DND-41 (cell line): ENCODE measurements at places on chromosomes 16 and 17.

DNA sequence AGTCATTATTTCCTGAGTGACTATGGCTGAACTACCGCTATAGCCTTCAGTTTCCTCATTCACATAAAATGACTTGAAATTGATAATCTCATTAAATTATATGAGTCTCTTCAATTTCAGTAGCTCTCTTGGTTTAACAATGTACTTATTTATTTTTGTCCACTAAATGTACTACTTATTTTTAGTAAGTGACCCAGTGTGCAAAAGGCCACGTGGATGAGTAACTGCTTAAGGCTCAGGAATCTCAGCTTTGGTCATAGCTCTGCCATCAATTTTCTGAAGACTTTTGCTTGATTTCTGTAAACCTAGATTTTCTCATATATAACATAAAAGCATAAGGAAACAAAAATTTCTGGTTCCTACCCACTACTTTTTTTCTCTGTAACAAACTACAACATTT, 1132.9 kb upstream of the CDH8 start:
- H3K4me3 ChIP-seq = no peak overlapping the region
- DNase-seq = no peak
- no peaks in the 10 kb centered on the region for H3K36me3 ChIP-seq
- no peaks in the 10 kb centered on the region for H3K27me3 ChIP-seq
- no peaks in the 10 kb centered on the region for H3K4me1 ChIP-seq
- H3K27ac ChIP-seq = no peak overlapping the region

GRCh38 chr16:30986129-30986991, 1.4 kb downstream of the HSD3B7 start:
- H3K36me3 ChIP-seq = peaks cover 44% of the 10 kb centered on the region
- no peaks in the 10 kb centered on the region for H3K4me1 ChIP-seq

GRCh38 chr17:40502716-40503115, 1.3 kb upstream of the TNS4 start:
- DNase-seq = no peak
- no peaks in the 10 kb centered on the region for H3K36me3 ChIP-seq
- H3K4me3 ChIP-seq = no peak overlapping the region
- no peak overlapping the region for H3K27ac ChIP-seq
- H3K4me1 ChIP-seq = no peaks in the 10 kb centered on the region

DNA sequence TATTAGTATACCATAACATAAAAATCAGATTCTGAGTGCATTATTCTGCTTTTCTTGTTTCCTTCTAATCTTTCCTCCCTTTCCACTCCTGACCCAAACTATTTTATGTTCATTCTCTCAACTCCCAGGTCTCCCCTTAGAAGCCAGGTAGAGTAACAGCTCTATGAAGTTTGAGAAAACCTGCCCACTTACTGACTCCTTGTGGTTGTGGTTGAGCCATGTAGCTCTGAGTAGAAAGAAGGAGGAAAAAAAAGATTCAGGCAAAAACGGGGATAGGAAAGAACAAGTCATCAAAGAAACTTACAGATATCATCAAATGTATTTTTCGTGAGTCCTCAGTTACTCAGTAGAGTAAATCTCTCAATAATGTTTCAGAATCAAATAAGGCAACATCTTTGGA, 216.7 kb downstream of the PMP22 start:
- no peaks in the 10 kb centered on the region for H3K27me3 ChIP-seq
- H3K36me3 ChIP-seq = no peaks in the 10 kb centered on the region
- H3K4me1 ChIP-seq = no peaks in the 10 kb centered on the region
- H3K27ac ChIP-seq = no peak overlapping the region
- DNase-seq = no peak

- no peaks in the 10 kb centered on the region for H3K27me3 ChIP-seq
- peaks cover 5% of the 10 kb centered on the region for H3K4me1 ChIP-seq
- H3K36me3 ChIP-seq = no peaks in the 10 kb centered on the region
- H3K4me3 ChIP-seq = no peak overlapping the region
- no peak overlapping the region for H3K27ac ChIP-seq
- no peak for DNase-seq
Observed at GRCh38 chr17:63960006-63960405, 12.7 kb downstream of the SCN4A start.

DNA sequence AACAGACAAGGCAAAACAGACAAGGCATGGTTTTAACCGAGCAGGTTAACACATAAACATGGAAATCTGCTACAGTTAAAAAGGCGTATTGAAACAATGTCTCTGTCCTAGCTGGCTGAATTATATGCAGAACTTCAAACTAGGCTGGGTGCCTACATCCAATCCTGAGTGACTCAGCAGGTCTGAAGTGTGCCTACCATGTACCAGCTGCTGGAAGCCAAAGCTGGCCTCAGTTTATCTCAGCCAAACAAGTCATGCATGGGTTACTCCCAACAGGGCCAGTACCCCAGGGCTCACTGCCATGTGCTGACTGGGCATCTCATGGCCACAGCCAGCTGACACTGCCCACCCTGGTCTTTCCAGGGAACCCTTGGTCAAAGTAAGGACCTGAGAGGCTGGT, 4.0 kb downstream of the C1QBP start:
- peaks cover 74% of the 10 kb centered on the region for H3K36me3 ChIP-seq
- H3K4me1 ChIP-seq = peaks cover 38% of the 10 kb centered on the region
- H3K27ac ChIP-seq = no peak overlapping the region
- H3K4me3 ChIP-seq = no peak overlapping the region
- DNase-seq = no peak

DNA sequence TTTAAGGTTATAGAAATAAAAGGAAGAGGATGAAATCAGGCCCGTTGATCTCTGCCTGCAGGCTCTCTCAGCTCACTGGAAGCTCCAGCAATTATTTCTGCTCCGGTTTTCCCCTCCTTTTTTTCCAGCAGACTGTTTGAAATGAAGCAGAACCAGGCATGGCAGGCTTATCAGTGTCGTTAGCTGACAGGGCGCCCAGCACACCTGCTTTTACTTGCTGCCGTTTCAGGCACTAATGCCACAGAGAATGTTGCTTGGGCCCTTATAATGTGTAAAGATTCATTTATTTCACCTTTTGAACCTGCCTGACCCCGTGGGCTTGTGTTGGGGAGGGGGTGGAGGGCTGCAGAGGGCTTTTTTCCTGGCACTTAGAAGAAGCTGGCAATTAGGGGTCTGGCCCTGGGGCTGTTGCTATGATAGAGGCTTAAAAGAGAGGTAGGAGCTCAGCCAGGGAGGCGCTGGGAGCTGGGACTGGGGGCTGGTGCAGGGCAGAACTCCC, 108.1 kb downstream of the IRX3 start:
- H3K36me3 ChIP-seq = no peaks in the 10 kb centered on the region
- H3K27me3 ChIP-seq = no peaks in the 10 kb centered on the region
- H3K4me3 ChIP-seq = no peak overlapping the region
- no peak overlapping the region for H3K27ac ChIP-seq
- no peak for DNase-seq

- H3K27me3 ChIP-seq = peaks cover 3% of the 10 kb centered on the region
- H3K4me3 ChIP-seq = no peak overlapping the region
- DNase-seq = no peak
Observed at GRCh38 chr17:15237106-15237425, 28.1 kb downstream of the PMP22 start.

- DNase-seq = no peak
- no peak overlapping the region for H3K4me3 ChIP-seq
- no peaks in the 10 kb centered on the region for H3K36me3 ChIP-seq
- H3K27ac ChIP-seq = no peak overlapping the region
- no peaks in the 10 kb centered on the region for H3K4me1 ChIP-seq
Observed at GRCh38 chr17:74522381-74523105, 8.7 kb downstream of the CD300LB start.

- H3K27me3 ChIP-seq = no peaks in the 10 kb centered on the region
- no peak overlapping the region for H3K4me3 ChIP-seq
- no peaks in the 10 kb centered on the region for H3K4me1 ChIP-seq
- no peak for DNase-seq
Observed at GRCh38 chr16:85832570-85833218, 33.2 kb downstream of the COX4I1 start.

DNA sequence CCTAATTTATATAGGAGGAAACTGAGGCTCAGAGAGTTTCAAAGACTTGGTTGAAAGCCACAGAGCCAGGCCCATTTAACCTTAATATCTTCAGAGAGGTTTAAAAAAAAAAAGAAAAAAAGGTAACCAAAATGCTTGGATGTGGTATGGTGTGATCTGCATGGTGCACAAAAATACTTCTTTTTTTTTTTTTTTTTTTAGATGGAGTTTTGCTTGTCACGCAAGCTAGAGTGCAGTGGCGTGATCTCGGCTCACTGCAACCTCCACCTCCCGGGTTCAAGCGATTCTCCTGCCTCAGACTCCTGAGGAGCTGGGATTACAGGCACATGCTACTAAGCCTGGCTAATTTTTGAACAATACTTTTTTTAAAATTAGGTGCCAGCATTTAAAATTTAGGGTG, 101.8 kb downstream of the XYLT1 start:
- no peaks in the 10 kb centered on the region for H3K36me3 ChIP-seq
- no peak for DNase-seq
- no peak overlapping the region for H3K27ac ChIP-seq
- no peaks in the 10 kb centered on the region for H3K27me3 ChIP-seq
- H3K4me1 ChIP-seq = peaks cover 28% of the 10 kb centered on the region

DNA sequence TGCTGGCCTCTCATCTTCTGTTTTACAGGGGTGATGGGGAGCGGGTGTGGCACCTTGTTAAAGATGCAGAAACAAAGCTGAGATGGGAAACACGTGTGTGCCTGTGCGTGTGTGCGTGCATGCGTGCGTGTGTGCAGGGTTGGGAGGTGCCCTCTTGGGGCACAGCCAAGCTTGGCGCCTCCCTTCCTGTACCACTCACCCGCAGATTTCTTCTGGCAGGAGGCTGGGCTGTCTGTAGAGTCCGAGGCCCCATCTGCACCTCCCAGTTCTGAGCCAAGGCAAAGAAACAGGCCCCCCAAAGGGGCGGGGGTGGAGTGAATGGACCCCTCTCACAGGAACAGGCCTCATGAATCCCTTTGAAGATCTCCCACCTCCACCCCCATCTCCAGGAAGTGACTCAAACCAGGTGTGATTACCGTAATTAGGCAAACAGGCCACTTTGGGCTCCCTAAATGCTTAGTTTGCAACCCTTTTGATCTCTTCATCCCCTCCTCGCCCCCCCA, 20.9 kb downstream of the TNS4 start:
- H3K27me3 ChIP-seq = no peaks in the 10 kb centered on the region
- H3K36me3 ChIP-seq = no peaks in the 10 kb centered on the region

DNA sequence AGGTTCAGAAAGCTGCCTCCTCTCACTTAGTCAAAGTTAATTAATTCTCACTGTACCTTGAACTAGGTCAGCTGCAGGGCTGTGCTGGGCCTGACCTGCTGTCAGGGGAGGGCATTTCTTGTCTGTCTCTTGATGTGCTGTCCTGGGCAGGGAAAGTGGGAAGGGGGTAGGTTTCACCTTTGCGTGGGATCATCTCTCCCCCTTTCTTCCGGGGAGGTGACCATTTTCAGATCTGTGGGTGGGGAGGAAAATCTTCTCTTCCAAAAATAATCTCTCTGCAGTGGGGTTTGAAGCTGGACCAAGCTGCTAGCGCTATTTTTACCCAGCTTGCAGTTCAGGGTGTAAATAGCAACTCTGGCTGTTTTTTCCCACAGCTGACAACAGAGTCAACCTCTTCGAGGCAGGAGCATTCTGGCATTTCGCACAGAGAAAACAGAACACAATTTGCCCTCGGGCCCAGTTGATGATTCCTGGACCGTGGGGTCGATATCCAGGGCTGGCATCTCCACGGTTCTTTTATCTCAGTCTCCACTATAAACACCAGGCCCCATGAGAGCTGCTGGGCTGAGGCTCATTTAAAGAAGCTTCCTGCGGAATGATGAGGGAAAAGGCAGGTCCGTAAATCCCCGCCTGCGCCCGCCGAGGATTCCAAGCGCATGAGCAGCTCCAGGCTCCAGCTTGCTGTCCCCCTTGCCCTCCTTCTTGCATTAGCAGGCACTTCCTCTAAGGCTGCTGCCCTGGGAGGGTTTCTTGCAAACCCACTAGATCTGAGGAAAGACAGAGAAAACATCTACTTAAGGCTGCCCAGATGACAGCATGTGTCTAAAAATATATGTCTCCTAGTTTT, 93.9 kb downstream of the YPEL2 start:
- H3K4me1 ChIP-seq = no peaks in the 10 kb centered on the region
- no peak for DNase-seq
- no peaks in the 10 kb centered on the region for H3K36me3 ChIP-seq
- H3K27me3 ChIP-seq = peaks cover 12% of the 10 kb centered on the region

DNA sequence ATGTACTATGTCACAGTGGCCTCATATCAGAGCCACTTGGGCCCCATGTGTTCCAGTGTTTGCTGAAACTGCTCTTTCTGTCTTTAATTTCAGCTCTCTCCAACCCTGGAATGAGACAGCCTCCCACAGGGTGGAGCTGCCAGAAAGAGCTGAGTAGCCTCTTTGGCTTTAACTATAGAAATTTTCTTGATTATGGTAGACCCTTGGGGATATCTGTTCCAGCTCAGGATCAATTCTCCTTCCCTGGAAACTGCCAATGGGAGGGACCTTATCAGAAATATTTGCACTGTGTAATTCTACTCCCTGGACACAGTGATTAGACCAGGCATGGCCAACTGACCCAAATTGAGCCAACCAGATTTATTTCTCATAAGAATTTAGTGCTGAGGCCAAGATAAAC, 39.0 kb upstream of the KDM8 start:
- no peaks in the 10 kb centered on the region for H3K36me3 ChIP-seq
- no peaks in the 10 kb centered on the region for H3K27me3 ChIP-seq
- no peak for DNase-seq
- H3K4me3 ChIP-seq = no peak overlapping the region

DNA sequence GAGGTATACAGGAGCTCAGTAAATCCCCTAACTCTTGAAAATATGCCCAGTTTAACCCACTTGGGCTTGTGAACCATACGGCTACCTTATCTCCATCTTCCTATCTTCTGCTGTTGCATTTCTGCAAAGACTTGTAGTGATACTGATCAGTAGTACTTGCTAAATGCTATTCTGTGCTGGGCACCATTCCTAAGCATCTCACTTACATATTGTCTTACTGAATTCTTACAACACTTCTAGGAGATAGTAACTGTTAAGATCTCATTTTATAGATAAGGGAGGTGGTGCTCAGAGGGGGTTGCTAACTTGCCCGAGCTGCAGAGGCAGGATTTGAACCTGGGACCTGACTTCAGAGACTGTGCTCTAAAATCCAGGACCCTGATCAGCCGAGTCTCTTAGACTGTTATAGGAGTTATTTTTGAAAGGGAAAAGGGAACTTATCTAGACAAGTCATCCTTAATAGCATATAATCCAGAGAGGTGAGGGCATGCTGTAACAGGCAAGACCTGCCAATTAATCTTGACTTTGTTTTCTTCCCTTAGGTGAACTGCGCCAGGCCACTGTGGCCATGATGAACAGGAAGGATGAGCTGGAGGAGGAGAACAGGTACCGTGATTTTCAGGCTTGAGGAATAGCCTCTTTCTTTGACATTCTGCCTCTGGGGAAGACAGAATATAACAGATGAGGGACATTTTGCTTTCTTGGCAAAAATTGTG, 149.7 kb downstream of the SNX29 start:
- H3K27ac ChIP-seq = no peak overlapping the region
- no peaks in the 10 kb centered on the region for H3K4me1 ChIP-seq
- no peak overlapping the region for H3K4me3 ChIP-seq
- DNase-seq = no peak
- no peaks in the 10 kb centered on the region for H3K36me3 ChIP-seq
- H3K27me3 ChIP-seq = no peaks in the 10 kb centered on the region

- H3K27me3 ChIP-seq = no peaks in the 10 kb centered on the region
- no peak for DNase-seq
- no peak overlapping the region for H3K27ac ChIP-seq
- peaks cover 8% of the 10 kb centered on the region for H3K4me1 ChIP-seq
Observed at GRCh38 chr17:44105941-44106340, 17.5 kb downstream of the HDAC5 start.

GRCh38 chr17:81020767-81021497, 14.0 kb upstream of the BAIAP2 start:
- H3K4me1 ChIP-seq = peaks cover 36% of the 10 kb centered on the region
- no peak for DNase-seq
- no peaks in the 10 kb centered on the region for H3K36me3 ChIP-seq
